ENCODE measurements at places on chromosomes 7 and 10. TPM values are rescaled to one million over a fixed set of nuclear protein-coding genes. Genes with fewer than 3 reads are reported as not detected.

The CFAP70 gene
- total RNA-seq = 0.29 TPM

The NODAL gene
- not detected for total RNA-seq

The TCERG1L gene
- total RNA-seq = not detected

The ELMO1 gene
- total RNA-seq = 68.5 TPM

The WNT2 gene
- under 0.01 TPM for total RNA-seq

The SPDYE9 gene
- total RNA-seq = not detected

The TMEM236 gene
- 0.10 TPM for total RNA-seq

The MPP7 gene
- total RNA-seq = 0.86 TPM

The ZNF783 gene
- total RNA-seq = 6.9 TPM

The ITGA8 gene
- total RNA-seq = 0.57 TPM

The FAM25A gene
- not detected for total RNA-seq

The CYP2C19 gene
- total RNA-seq = not detected

The GSTO2 gene
- total RNA-seq = 0.57 TPM

The KCNH2 gene
- total RNA-seq = under 0.01 TPM

The EMX2 gene
- total RNA-seq = not detected

The MNX1 gene
- total RNA-seq = not detected

The FLNC gene
- total RNA-seq = 182 TPM

The OR6B1 gene
- not detected for total RNA-seq

The GIMAP8 gene
- total RNA-seq = 49.6 TPM

The CLRN3 gene
- total RNA-seq = not detected

The SH2B2 gene
- total RNA-seq = 1.6 TPM

The FAM24B gene
- 5.6 TPM for total RNA-seq

The CYP2E1 gene
- 0.76 TPM for total RNA-seq

The AMPH gene
- total RNA-seq = 0.10 TPM

The NUTM2E gene
- total RNA-seq = 0.38 TPM

The IFIT1B gene
- total RNA-seq = not detected

The IGF2BP3 gene
- total RNA-seq = 128 TPM

The PRSS37 gene
- not detected for total RNA-seq

The BAIAP2L1 gene
- 0.76 TPM for total RNA-seq

The CDK14 gene
- 13.6 TPM for total RNA-seq

The ATOH7 gene
- not detected for total RNA-seq

The PDGFA gene
- 61.3 TPM for total RNA-seq

The DGKI gene
- 1.3 TPM for total RNA-seq

The TMEM176B gene
- total RNA-seq = not detected

The SPDYE2 gene
- not detected for total RNA-seq

The BLOC1S2 gene
- total RNA-seq = 42.1 TPM

The ARHGAP22 gene
- total RNA-seq = 53.2 TPM

The MAT1A gene
- total RNA-seq = not detected
